Mesothelial cell of epicardium (in vitro differentiated cells): ENCODE measurements at places on chromosomes 6 and 20.

DNA sequence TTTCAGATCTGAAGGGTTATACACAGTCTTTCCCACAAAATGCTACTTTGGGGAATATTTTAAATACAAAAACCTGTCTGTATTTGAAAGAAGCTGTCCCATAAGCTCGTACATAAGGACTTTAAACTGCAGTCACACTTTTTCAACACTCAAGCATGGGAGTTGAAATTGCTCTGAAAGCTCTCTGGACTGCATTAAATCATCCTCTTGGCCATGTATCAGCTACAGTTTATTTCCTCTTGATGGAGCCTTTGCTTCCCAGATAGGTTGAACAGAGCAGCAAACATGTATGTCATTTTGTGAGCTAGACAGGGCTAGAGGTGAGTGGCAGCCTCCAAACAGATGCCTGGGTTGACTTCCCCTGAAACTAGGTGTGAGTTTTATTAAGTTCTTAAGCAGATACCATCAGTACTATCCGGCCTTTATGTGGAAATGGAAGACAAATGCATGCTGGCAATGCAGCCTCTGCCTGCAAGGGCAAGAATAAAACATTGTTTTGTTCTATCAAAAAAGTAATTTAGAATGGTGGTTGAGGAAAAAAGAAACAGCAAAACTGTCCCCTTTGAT is 105.9 kb upstream of the ENPP5 start:
- DNase-seq: no peak

- DNase-seq: no peak
These were observed 265.9 kb downstream of the COL12A1 start for GRCh38 chr6:74939721-74940620.

DNA sequence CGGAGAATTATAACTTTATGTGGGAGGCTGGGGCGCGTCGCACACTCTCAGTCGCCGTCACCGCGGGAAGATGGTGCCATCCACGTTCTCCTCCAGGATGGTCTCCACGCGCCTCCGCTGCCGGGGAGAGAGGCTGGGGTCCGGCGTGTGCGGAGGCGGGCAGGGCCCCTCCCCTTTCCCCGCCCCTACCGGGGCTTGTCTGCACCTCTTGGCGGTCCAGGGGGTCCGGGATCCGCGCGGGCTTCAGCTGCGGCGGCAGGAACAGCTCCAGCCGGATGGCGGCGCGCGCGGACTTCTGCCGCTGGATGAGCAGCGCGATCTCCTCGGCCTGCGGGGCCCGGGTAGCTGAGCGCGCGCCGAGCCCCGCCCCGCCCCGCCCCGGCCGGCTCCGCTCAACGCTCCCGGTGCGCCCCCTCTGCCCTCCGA is 807 bp downstream of the LKAAEAR1 start:
- DNase-seq: peak; percentile 83

DNA sequence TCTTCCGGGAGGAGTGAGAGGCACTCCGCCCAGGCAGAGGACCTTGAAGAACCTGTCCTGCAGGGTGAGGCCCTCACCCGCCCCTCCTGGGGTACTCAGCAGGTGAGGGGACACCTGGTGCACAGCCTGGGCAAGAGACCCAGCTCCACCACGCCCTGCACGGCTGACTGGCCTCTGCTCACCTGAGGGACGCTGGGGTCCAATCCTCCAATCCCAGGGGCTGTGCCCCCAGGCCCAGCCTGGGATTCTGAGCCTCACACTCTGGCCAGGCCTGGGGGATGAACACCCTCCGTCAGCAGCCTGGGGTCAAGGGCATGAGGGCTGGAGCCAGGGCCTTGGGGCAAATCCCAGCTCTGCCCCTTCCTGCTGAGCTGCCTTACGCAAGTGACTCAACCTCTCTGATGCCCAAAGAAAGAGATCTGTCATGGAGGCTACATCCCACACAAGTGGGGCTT is 149.9 kb upstream of the PTPN1 start:
- no peak for DNase-seq

GRCh38 chr20:44187054-44187771 is at the start of gene JPH2:
TSS of gene JPH2 (minus strand) at chr20:44187188. CDS start at chr20:44186705, 483 bp downstream.
- DNase-seq: no peak

- no peak for DNase-seq
These were observed 126.9 kb upstream of the TIAM2 start for GRCh38 chr6:154868143-154868594.

- DNase-seq: no peak
These were observed 255.4 kb upstream of the IRAK1BP1 start for GRCh38 chr6:78611886-78612480.
